ENCODE measurements at places on chromosomes 12 and 14.

DNA sequence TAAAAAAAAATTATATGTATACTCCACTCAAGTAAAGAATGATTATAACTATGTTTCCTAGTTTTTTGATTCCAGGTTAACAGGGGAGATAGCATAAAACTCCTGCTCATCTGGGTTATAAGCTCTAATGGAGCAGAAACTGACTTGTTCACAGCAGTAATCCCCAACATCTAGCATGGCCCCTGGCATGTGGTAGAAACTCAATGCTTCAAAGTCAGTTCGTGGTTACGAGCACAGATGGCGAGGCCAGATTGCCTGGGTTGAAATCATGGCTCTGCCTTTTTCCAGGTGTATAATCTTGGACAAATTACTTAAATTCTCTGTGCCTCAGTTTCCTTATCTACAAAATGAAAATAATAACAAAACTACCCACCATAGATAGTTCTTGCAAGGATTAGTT lies 183.8 kb downstream of the TTC7B start:
- DNase-seq: no peak

GRCh38 chr12:54042970-54043853 lies 10.4 kb downstream of the HOXC5 start:
- DNase-seq: no peak

GRCh38 chr12:83067981-83068380 lies 381.3 kb downstream of the TMTC2 start:
- DNase-seq: no peak

DNA sequence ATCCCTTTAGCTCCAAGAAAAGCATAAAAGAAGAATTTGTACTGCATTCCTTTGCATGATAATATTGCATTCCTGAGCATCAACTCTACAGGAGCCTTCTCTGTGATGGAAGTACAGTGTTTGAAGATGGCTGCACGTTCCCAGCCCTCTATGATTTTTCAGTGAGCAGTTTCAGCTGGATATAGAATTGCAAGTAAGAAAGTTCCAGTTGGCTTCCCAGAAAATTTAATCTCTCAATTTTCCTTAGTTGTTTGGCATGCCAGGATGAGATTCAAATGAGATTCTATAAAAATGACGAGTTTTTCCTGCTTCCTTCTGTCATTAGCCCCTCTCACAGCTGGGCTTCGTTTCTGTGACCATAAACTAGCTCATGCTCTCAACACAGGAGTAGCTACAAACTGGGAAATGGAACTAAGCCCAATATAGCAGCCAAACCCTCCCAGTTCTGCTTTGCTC lies 109.9 kb downstream of the TTC8 start:
- DNase-seq: no peak

- DNase-seq: no peak
Measured at GRCh38 chr14:56949828-56950227, 139.5 kb upstream of the OTX2 start.

Measured in smooth muscle cell of the brain vasculature (primary cell).